ENCODE measurements at places on chromosomes 2 and 18.

DNA sequence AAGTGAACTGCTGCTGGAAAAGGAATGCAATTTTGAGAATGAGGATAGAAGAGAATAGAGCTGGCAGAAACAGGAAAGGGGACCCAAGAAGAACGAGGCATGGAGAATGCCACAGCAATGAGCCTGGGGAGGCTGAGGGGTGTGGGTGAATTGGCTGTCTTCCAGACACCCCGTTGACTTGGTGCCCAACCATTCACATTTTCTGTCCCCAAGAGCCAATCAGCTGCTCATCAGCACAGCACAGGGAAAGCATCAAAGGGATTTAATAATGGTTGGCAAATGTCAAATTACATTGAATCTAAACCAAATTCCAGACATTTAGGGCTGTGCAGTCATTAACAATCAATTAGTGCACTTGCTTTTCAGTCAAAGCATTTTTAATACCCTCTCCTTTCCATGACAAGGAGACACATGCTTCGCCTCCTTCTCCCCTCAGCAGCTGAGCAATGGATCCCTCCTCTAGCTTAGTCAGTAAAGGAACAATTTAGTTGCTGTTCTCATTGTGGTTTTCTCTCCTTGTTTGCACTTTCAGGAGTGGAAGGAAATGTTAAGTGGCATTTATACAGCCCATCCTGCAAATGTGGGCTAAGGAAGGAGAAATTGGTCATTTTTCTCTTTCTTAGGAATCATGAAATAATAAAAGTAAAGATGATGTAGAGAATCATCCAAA is 98.8 kb downstream of the KLF7 start:
- DNase-seq: no peak

DNA sequence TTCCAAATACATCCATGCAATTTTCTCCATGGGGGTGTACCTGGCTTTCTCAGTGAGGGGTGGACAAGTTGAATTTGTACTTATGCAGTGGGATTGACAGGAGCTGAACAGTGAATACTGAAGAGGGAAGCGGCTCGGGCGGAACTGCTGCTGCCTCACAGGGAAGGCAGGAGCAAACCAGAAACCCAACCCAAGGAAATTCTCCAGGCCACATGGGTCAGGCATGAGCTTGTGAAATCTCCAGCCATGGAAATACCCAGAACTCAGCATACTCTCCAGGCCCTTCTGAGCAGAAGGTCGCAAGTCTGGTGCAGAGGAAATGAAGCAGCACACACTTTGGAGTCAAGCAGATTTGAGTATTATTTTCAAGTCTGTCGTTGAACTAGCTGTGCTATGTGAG is 26.5 kb upstream of the INO80C start:
- no peak for DNase-seq

DNA sequence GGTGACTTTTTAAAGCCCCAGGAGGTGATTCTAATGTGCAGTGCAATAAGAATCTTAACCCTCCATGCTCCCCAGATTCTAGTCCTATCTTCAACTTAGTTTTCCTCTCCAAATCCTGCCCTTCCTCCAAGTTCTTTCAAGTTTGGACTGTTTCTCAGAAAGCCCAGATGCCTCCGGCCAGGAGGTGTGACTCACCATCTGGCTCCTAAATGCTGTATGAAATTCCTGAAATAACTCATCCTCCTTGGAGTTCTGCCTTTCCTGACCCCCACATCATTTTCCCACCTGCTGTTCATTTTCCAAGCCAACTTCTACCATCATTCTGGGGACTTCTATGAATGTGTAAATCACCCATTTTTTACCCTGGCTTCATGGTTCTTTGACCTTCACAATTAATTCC is 118.2 kb upstream of the NOL4 start:
- DNase-seq: no peak

GRCh38 chr2:120111193-120111592 is 98.3 kb downstream of the EPB41L5 start:
- no peak for DNase-seq

DNA sequence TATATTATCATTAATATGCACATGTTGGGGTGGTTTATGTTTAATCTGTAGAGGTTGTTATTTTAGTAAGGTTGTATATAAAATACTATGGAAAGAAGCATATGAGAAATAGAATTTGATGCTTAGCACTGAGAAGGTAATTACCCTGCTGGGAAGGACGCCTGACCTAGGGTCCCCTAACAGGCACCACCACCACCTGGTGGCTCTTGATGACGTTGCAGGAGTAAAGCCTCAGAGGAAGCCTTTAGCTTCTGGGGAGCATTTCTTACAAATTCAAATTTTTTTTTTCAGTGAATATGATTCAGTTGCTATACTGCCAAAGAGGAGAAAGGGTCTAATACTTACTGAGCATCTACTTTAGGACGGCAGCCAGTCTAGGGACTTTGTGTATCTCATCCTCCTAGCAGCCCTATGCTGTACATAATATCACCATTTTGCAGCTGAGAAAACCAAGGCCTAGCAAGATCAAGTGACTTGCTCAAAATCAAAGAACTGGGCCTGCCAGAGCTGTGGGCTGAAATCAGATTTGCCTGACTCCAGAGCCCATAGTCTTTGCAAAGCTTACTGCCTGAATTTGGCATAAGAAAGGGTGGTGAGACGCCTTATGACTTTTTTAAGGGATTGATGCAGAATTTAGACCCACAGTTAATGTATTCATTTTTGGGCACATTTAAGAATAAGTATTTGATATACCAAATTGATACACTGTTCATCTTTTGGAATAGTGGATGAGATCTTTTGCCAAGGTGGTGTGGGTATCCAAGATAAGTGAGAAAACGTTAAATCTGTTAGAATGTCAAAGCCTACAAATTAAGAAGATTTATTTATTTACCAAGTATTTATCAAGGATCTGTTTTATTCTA is 78.8 kb upstream of the GAREM1 start:
- DNase-seq: peak; percentile 57

DNA sequence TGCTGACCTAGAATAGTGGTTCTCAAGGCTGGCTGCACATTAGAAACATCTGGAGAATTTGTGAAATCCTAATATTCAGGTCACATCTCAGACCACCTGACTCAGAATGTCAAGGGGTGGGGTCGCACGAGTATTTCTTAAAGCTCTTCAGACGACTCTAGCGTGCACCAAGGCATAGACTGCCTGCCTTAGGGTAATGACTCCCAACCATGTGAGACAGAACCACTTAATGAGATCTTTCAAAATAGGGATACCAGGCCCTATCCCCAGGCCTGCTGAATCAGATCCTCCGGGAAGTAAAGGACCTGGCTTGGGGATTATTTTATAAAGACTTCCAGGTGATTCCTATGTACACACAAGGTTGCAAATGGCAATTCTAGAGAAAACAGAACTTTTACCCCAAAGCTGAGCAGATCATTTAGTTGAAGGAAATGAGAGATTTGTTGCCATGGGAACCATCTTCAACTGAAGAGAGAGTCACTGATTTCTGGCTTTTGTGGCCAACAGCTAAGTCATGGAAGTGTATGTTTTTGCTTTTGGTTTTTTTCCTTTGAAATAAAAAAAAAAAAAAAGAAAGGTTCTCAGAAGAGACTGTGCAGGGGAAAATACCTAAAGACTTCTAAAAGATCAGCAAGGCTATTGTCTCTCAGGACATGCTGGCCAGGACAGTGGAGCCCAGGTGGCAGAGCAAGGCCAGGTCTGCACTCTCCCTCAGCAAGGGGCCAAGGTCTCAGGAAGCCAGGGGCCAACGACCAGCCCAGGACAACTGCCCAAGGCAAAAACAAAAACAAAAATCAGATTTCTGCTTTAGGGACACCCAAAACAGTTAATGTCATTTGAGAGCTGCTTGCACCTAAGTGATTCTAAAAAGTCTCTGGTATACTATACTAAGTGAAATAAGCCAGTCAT is 15.3 kb upstream of the LOXHD1 start:
- no peak for DNase-seq

GRCh38 chr2:85854166-85854509 is 34.7 kb downstream of the ST3GAL5 start:
- DNase-seq: no peak

DNA sequence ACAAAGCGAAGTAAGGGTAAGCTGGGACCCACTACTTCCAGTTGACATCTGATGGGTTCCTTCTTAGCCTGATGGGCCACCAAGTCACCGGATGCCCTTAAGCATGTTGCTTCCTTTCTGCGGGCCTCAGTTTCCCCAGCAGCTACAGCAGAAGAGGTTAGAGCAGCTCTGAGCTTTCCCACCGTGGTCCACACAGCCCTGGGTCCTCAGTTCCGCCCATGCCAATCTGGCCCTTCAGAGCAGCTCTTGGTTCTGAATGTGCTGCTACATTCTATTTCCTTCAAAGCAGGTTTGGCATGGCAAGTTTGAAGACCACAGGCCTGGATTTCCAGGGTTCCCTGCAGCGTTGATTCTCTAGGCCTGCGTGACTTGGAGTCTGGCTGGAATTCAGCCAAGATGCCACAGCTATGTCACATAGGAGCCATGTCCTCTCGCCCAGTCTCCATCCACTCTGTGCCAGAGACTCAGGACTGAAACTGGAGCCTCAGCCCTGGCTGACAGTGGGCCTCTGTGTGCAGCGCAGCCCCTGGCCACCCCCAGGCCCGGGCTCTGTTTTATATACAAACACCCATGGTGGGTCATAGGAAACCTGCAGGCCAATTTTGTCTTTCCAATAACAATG is 79.6 kb downstream of the TFCP2L1 start:
- DNase-seq: peak; percentile 39

GRCh38 chr2:65639156-65639864 is 206.9 kb upstream of the SPRED2 start:
- DNase-seq: no peak

- no peak for DNase-seq
These were observed 19.7 kb downstream of the ATP6V1C2 start for GRCh38 chr2:10741139-10741538.

DNA sequence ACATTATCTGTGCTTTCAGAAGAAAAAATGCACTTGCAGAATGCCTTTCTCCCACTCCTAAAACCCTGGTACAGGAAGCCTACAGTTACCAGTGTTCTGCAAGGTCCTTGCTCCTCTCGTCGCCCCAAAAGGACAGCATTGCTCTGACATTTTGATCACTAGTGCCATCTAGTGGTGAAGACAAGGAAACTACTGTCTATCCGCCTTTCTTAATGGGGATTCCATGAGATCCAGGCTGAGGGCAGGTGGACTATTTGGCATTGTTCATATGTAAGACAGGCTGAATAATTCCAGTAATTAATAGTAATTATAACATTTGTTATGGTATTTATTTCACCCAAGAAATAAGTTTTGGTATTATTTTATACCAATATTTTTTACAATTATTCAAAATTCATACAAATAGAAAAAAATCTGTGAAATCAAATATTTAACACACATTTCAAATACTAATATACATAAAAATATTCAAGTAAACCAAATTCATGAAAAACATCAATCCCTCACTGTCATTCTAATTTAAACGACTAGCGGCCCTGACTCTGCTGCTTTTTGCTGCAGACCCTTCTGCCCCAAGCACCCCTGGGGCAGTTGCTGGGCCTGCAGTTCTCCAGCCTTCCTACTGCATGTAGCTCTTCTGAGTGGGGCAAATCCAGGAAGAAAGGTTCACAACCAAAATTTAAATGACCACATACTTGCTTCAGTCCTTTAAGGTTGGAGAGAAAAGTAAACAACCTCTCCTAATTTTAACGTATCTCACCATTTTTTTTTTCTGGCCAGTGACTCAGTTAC is 19.0 kb downstream of the TPGS2 start:
- DNase-seq: no peak

- DNase-seq: no peak
These were observed 34.7 kb upstream of the MARCHF7 start for GRCh38 chr2:159677654-159678053.

GRCh38 chr2:198383392-198383791 is 579.0 kb downstream of the PLCL1 start:
- no peak for DNase-seq

DNA sequence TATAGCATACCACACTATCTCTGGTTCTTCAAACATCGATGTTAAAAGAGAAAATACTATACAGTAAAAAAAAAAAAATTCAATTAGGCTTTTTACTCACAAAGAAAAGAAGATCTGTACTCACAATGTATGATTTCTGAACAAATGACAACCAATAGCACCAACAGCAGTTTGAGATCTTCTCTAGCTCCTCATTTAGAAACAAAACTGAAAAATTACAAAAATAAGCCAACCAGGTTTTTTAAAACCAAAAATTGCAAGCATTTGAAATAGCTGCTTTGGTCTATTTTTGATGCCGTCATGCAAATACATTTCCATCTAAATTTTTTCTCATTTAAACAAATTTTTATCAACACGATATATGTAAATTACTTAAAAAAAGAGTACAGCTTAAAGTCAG is 34.3 kb upstream of the RALBP1 start:
- DNase-seq: no peak

DNA sequence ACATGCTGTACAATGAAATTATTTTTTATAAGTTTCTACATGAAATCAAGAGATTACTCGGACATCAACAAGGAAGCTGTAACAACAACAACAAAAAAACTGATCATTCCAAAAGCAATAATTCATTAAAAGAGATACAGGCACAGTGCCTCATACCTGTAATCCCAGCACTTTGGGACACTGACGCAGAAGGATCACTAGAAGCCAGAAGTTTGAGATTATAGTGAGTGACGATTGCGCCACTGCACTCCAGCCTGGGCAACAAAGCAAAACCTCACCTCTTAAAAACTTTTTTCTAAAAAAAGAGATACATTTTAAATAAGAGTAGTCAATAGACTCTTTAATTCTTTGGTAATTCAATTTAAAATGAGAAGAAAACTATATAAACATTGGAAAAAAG is 364.3 kb downstream of the TNS1 start:
- no peak for DNase-seq
